ENCODE measurements at places on chromosomes 5 and 9.
A peak's percentile ranks its signal among the peaks of the same experiment; 100 is the strongest.

GRCh38 chr5:112221128-112221527, 197.9 kb downstream of the EPB41L4A start:
- DNase-seq, result no peak

DNA sequence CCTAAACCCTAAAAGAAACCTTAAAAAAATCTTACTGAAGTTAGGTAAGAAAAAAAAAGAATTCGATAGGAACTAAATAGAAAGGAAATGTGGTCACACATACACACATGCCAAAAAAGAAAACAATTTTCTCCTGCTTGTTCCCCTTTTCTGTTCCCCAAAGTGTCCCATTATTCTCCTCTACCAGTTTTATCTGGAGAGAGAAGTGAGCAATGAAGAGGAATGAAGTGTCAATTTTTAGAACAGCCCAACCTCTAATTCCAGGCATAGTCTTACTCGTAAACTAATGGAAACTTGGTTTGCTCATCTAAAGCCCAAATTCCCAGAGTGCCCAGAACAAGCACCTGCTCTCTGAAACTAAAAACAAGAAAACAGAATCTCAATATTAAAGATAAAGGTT, 26.1 kb downstream of the AP3B1 start:
- DNase-seq, result no peak

DNA sequence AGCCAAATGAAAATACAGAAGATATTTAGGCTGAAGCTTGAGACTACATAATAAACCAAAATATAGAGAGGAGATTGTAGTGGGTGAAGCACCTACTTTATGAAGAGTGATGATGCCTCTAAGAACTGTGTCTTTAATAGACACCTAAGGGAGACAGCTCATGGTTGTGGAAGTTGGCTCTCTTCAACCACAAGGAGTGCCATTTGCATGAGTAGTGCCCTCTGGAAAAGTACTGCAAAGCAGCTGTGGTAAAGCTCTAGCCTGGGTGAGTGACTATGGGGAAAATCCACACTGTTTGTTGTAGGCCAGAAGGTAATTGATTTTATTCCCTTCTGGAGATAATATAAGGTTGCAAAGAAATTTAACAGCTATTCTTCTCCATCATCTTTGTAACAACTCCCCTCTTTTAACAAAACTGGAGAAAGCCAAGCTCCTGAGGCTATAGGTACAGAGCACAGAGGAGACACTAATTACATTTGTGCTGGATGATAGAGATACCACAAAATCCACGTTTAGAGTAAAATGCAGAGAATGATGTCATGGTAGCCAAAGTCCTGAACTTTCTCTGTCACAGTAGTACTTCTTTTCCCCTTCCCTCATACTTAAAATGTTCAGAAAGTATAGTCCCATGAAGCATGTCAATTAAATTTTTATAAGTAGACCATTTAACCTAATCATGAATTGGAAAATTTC, 122.8 kb downstream of the STARD4 start:
- DNase-seq, result no peak

GRCh38 chr5:2639425-2639824, 112.1 kb downstream of the IRX2 start:
- DNase-seq, result no peak

DNA sequence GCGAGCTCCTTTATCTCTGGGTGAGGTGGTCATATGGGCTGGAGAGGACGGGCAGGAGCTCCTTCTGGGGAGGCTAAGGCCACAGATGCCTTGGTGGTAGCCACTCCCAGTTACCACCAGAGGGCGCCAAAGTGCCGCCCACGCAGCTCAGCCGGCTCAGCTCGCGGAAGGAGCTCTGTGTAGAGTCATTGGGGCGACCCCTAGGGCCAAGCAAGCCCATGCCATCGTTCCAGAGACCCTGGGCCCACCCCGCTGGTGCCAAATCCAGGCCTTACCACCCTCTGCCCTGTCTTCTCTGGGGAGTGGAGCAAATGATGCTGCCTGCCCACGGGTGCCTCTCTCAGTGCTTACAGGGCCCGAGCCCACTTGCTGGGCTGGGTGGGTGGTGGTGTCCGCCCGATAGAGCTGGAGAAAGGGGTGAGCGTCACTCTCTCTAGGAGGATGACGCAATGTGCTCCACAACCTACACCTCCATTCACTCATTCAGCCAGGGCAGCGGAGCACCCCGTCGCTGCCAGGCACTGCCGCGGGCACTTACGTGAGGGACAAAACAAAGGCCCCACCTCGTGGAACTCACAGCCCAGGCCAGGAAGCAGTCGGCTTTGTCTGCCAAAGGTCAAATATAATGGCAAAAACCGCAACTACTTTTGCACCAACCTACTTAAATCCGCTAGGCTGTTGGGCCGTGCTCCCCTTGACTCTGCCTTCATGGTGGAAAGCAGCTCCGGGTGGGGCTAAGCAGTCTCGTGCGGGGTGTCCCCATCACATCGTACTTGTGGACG, 13.8 kb downstream of the TSPAN17 start:
- peak; percentile 62 for DNase-seq

GRCh38 chr5:107504424-107504823, 166.3 kb downstream of the EFNA5 start:
- DNase-seq, result no peak

Data from activated T-helper 1 cell treated with Interleukin-2 at 50 U/mL for 16 hours (primary cell).